Heart left ventricle (tissue), 16 donors: ENCODE measurements at places on chromosomes 5 and 9. TPM values are rescaled to one million over a fixed set of nuclear protein-coding genes. Genes with fewer than 3 reads are reported as not detected.

GRCh38 chr5:88602584-88602983, 280.4 kb downstream of the MEF2C start:
- DNase-seq = no peak
- H3K27ac ChIP-seq = no peak overlapping the region
- H3K4me3 ChIP-seq = no peak overlapping the region
- no peaks in the 10 kb centered on the region for H3K27me3 ChIP-seq

- no peak for DNase-seq
- peaks cover 79% of the 10 kb centered on the region for H3K4me1 ChIP-seq
- H3K36me3 ChIP-seq = no peaks in the 10 kb centered on the region
- peak overlapping the region; percentile 66 for H3K27ac ChIP-seq
- no peak overlapping the region for H3K4me3 ChIP-seq
These were observed 6.4 kb downstream of the SEPTIN8 start for GRCh38 chr5:132770476-132771159.

GRCh38 chr9:100589582-100589981, 11.7 kb downstream of the CAVIN4 start:
- H3K27me3 ChIP-seq = no peaks in the 10 kb centered on the region
- H3K27ac ChIP-seq = no peak overlapping the region
- H3K4me1 ChIP-seq = no peaks in the 10 kb centered on the region
- no peak overlapping the region for H3K4me3 ChIP-seq
- DNase-seq = no peak
- H3K36me3 ChIP-seq = no peaks in the 10 kb centered on the region

- H3K36me3 ChIP-seq = no peaks in the 10 kb centered on the region
- no peak for DNase-seq
- no peaks in the 10 kb centered on the region for H3K27me3 ChIP-seq
These were observed 189.4 kb downstream of the NXNL2 start for GRCh38 chr9:88724331-88724730.

GRCh38 chr5:132221781-132222648, 5.6 kb downstream of the P4HA2 start:
- no peak for DNase-seq
- H3K27ac ChIP-seq = no peak overlapping the region
- H3K4me3 ChIP-seq = no peak overlapping the region

- no peaks in the 10 kb centered on the region for H3K36me3 ChIP-seq
- no peak overlapping the region for H3K27ac ChIP-seq
- no peak for DNase-seq
- no peaks in the 10 kb centered on the region for H3K27me3 ChIP-seq
- H3K4me3 ChIP-seq = no peak overlapping the region
These were observed 17.8 kb upstream of the ERMP1 start for GRCh38 chr9:5850724-5851122.

- H3K27me3 ChIP-seq = no peaks in the 10 kb centered on the region
- no peak for DNase-seq
- no peaks in the 10 kb centered on the region for H3K4me1 ChIP-seq
- H3K27ac ChIP-seq = no peak overlapping the region
These were observed 232.7 kb upstream of the ACTBL2 start for GRCh38 chr5:57715296-57715695.

Gene VCAN
- total RNA-seq = 11.6 TPM

DNA sequence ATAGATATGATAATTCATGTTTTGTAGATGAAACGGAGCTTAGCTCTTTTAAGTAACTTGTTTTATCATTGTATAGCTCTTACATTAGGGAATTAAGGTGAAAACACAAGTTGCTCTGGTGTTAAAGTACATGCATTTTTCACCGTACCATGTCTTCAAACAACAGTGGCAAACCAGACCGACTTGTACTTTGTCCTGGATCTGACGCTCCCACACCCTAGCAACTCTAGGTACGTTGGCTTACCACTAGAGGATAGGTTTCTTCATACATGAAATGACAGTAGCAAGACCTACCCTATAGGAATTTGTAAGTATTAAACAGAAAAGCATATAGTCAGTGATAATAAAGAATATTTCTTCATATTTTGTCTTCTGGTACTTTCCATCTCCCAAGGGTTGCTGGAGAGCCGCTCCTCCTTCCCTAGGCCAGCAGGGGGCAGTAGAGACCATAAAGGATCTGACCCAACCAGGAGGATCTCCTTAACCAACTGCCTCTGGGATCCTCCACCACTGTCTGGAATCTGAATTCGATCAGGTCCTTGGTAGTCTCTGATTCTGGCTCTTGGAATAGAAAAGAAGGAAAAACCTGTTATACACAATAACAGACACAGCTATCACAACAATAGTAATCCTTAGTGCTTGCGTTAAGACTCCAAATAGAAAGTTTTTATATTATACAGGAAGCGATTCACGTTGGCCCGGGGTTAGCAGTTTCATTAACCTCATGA, 136.7 kb downstream of the CAVIN4 start:
- H3K36me3 ChIP-seq = no peaks in the 10 kb centered on the region
- no peaks in the 10 kb centered on the region for H3K4me1 ChIP-seq
- no peak overlapping the region for H3K4me3 ChIP-seq
- peak; percentile 59 for DNase-seq

Gene CDK7
- 14.3 TPM for total RNA-seq

DNA sequence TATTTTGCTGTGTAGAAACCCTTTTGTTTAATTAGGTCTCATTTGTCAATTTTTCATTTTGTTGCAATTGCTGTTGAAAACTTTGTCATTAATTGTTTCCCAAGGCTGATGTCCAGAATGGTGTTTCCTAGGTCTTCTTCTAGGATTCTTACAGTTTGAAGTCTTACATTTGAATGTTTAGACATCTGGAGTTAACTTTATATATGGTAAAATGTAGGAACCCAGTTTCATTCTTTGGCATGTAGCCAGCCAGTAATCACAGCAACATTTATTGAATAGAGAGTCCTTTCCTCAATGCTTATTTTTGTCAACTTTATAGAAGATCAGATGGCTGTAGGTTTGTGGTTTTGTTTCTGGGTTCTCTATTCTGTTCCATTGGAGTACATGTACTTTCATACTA, 1290.8 kb upstream of the CDH9 start:
- H3K27me3 ChIP-seq = no peaks in the 10 kb centered on the region
- no peak for DNase-seq
- H3K4me1 ChIP-seq = no peaks in the 10 kb centered on the region
- H3K36me3 ChIP-seq = no peaks in the 10 kb centered on the region

DNA sequence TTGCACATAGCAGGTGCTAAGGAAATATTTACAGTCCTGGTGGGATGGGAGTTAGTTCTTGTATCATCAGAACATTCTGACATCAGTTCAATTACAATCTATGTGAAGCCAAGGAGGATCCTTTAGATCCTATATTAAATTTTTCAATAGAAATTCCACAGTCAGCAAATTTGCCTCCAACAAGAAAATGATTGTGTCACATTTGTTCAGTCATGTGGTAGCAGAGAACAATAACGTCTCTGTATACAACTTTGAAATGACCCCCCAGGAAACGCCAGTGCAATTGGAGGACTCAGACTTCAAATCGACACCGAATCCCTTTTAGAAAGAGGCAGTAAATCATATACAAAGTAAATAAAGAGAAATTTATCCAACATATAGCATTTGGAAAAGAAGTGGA, 392.1 kb downstream of the DTWD2 start:
- H3K4me1 ChIP-seq = no peaks in the 10 kb centered on the region
- H3K36me3 ChIP-seq = no peaks in the 10 kb centered on the region
- DNase-seq = no peak
- H3K27ac ChIP-seq = no peak overlapping the region
